ENCODE measurements at places on chromosomes 5 and 9.

- DNase-seq: no peak
Observed at GRCh38 chr5:173237143-173237874, 2.3 kb upstream of the NKX2-5 start.

- peak; percentile 80 for DNase-seq
Observed at GRCh38 chr9:130042885-130043653, at the start of gene FNBP1. TSS of gene FNBP1 (minus strand) at chr9:130043189. CDS start at chr9:130042975, 214 bp downstream.

DNA sequence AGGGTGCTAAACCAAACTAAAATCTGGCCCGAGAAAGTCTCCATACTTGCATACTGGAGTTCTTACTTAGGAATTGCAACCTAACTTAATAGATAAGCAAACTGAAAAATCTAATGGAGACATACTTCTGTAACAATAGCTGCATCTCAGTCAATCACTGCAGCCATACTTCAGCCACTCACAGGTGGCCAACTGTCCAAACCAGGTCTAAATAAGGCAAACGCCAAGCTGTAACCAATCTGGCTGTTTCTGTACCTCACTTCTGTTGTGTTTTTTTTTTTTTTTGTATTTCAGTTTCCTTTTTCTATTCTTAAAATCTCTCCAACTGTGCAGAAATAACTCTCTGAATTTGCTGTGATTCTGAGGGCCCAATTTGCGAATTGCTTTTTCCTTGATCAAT is 4.4 kb upstream of the NDUFB6 start:
- no peak for DNase-seq

GRCh38 chr5:41878643-41879478 is 8.6 kb upstream of the OXCT1 start:
- no peak for DNase-seq

DNA sequence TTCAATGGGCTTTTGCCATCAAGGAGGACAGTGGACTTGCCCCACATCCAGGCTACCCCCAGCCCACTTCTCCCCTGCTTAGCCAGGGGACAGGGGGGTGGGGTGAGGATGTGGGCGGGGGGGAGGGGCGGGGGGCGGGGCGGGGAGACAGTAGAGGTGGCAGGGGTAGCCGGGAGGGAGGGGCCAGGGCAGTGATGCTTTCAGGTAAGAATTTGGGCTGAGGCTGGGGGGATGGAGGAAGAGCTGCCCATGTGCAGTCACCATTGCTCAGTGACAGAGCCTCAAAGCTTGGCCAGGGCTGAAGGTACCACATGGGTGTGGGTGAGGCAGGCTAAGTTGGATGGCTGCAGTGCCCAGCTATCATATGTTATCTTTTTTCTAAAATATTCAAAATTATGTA is 40.7 kb upstream of the HNRNPA0 start:
- DNase-seq: no peak

GRCh38 chr5:139392678-139393496 is 2.0 kb downstream of the PROB1 start:
- peak; percentile 41 for DNase-seq

DNA sequence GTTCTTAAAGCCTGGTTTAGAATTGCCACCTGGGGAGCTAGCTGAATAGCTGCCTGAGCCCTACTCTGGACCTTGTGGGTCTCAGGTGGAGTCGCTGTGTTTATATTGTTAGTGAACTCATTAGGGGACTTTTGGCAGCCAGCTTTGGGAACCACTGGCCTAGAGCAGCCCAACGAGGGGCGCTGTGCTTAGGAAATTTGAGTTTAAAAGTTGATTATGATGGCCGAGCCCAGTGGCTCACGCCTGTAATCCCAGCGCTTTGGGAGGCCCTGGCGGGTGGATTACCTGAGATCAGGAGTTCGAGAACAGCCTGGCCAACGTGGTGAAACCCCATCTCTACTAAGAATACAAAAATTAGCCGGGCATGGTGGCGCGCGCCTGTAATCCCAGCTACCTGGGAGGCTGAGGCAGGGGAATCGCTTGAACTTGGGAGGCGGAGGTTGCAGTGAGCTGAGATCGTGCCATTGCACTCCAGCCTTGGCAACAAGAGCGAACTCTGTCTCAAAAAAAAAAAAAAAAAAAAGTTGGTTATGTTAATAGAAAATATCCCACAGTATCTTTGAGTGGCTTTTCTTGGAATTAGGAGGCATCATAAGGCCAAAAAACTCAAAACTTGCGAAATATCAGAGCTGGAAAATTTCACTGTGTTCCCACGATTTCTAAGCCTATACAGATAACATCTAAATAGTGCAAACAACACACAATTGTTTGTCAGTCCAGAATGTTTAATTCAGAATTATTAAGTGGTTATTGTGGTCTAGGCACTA is 809 bp downstream of the MCCC2 start:
- DNase-seq: no peak

DNA sequence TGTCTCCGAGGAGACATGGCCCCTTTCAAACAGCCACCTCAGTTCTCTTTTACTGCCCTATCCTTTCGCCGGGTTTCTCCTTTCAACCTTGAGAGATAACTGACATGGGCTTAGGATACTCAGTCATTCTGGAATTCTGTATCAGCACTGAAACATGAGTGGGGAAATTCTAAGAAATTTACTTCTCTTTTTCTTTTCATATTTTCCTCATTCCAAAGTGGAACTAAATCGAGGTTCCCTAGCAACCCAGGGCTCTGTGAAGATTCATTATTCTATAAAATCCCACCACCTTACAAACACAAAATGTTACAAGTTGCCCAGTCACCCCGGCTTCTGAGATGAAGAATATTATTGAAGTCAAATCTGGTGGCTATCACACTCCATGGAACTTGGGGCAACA is 319.2 kb downstream of the ENC1 start:
- DNase-seq: no peak

DNA sequence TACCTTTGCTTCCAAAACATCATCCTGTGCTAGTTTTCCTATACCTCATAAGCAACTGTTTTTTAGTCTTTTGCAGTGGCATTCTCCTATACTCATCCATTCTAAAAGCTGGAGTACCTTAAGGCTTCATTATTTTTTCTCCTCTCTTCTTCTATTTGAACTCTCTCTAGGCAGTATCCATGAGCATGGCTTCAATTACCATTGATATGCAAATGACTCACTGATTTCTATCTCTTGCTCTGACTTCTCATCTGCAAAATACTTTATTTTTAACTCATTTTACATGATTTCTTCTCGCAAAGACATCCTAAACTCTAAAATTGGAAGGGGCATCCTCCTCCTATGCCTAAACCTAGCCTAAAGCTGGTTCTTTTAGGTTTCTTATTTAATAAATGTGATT is 365.1 kb upstream of the NUDT12 start:
- DNase-seq: no peak

DNA sequence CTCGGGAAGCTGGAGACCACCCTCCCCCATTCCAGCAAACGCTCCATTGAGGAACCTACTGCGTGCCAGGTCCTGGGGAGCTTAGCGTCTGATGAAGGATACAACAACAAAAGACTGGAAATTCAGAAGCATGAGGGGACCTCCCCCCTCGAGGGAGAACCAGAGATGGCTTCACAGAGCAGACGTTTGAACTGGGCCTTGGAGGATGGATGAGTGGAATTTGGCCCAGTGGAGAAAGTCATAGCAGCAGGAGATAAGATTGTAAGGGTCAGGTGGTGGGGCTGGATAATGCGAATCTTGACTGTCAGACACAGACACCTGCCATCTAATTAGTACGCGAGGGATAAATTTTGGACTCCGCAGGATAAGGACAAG is 1.2 kb upstream of the SLC25A51 start:
- DNase-seq: peak; percentile 22

DNA sequence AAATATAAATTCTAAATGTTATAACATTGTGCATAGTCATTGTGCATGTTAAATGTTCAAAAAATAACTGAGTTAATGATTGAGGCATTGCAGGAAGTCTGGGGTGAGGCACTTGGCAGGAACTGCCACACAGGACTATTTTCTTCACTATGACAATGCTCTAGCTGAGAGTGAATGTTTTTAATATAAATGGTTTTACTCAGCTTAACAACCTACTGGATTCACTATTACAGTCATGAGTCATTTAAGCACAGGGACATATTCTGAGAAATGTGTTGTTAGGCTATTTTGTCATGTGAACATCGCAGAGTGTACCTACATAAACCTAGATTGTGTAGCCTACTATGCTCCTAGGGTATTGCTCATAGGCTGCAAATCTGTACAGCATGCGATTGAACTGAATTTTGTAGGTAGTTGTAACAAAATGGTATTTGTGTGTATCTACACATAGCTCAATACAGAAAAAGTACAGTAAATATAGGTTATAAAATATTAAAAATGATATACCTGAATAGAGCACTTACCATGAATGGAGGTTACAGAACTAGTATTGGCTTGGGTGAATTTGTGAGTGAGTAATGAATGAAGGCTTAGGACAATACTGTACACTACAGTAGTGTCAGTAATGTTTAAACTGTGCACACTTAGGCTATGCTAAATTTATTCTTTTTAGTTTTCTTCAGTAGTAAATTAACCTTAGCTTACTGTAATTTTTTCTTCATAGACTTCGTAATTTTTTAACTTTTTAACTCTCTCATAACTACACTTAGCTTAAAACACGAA is 346.1 kb upstream of the PTGER4 start:
- no peak for DNase-seq

DNA sequence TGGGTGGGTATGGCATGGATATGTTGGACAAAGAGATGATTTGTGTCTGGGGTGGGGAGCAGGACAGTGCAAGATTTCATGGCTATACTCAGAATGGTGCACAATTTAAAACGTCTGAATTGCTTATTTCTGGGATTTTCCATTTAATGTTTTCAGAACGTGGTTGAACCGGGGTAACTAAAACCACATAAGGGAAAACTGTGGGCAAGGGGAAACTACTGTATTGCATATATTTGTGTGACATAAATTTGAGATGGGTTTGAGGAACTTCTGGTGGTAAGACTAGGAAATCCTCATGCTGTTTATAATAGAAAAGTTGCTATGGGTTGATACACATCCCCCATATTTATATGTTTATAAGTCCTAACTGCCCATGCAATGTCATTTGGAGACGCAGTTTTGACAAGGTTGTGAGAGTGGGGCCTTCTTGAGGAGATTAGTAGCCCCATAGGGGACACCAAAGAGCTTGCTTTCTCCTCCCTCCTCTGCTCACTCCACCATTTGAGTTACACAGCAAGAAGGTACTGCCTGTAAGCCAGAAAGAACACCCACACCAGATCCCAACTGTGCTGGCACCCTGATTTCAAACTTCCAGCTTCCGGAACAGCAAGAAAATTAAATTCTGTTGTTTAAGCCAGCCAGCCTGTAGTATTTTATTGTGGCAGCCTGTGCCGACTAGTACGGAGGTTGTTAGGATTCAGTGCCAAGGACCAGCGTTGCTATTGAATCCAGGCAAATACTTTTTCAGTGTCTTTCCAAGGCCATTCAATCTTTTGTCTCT is 2118.9 kb downstream of the MAT2B start:
- DNase-seq: no peak

DNA sequence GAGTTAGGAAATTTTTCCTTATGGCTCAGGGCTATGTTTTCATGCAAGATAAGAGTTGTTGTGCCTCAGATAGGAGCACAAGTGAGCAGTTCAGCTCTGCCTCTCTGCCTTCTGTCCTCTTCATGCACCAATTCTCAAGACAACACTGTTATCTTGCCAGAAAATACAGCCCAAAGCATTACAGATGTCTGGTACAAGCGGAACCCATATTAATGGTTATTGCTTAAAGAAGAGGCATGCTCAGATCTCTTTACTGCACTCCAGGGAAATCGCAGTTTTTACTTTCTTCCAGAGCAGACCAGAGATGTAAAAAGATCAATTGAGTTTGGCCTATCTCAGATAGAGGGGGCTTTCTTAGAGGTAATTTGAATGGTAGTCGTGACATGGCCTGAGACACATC is 361.6 kb upstream of the WWC1 start:
- no peak for DNase-seq

- no peak for DNase-seq
Observed at GRCh38 chr9:127981559-127982121, 851 bp upstream of the EEIG1 start.

GRCh38 chr5:163407034-163407655 is 30.2 kb upstream of the CCNG1 start:
- DNase-seq: no peak

DNA sequence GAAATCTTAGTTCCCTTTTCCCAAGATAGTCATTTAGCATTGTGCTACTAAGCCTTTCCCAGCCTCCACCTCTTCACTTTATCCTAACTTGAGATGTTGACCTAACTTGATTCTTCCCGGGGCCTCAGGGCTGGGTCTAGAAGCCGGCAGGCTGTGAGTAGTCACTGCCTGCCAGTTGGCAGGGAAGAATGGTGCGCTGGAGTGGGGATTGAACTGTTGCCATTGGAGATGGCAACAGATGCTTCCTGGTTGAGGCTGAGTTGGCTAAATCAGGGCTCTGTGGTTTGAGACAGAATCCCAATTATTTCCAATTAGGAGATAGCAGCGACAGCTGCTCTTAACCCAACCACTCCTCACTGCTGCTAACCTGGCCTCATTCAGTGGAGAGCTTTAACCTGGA is 343.1 kb downstream of the BRINP1 start:
- DNase-seq: peak; percentile 24

GRCh38 chr9:134229466-134230091 is 65.2 kb upstream of the RNU6ATAC start:
- no peak for DNase-seq

DNA sequence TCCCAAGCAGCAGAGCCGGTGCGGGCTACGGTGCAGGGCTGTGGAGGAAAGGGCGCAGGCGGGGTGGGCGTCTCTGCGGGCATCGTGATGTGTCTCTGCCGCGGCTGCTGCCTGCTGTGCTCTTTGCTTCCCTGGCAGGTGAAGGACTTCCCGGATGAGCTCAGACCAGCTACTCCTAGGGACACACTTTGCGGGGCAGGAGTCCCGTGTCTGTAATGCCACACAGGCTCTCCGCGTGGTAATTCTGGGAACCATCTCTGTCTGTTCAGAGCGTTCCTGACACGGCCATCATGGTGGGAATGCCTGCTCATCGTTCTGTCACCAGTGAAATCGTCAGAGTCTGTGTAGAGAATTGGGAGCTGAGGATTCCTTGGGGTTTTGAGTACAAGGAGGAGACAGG is 235.5 kb downstream of the FANCC start:
- no peak for DNase-seq

- DNase-seq: no peak
Observed at GRCh38 chr5:5264727-5265126, 124.6 kb downstream of the ADAMTS16 start.

- DNase-seq: peak; percentile 9
Observed at GRCh38 chr5:38994324-38994927, 79.8 kb downstream of the RICTOR start.

DNA sequence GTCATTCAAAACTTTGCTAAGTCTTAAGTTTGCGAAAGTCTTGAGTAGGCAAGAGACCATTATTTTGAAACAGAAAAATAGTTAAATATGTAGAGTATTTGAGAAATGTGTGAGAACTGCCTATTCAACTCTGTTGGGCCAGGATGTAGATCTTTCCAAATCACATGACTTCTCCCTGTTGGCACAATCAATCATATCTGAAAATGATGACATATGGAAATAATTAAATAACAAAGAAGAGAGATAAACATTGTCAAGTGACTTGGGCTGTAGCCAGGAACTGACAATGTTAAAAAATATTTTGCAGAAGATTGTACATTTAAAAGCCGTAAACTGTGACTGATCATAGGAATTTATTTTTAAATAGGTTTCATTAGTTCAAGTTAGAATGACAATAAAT is 104.6 kb upstream of the IL6ST start:
- DNase-seq: no peak

Measured in NCI-H1092 treated with DMSO at 0.1 percent for 48 hours (cell line).